Substantia nigra (tissue), 51 donors: ENCODE measurements at places on chromosomes 6 and 20.

DNA sequence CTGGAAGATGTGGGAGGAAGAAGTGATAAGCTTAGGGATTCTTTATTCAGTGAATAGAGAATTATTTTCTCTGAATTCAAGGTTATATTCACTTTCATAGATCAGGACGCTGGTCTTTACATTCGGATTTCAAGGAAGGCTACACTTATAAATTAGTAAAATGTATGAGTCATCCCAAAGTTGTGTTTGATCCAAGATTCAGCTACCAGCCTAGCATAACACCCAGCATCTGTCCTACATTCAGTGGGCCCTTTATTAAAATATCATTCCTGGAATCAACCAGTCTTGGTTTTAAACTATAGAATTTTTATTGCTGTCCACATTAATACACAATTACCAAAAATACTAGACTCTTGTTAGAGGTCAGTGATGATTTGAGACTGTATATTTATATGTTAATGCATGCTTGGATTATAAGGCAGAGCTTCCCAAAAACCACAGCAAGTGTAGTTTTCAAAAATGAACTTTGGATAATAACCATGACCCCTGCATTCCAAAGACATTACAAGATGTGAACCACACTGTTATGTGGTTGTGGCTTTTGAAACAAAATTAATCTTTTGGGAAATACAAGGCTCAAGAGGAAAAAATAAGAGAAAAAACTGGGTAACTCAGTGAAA, 210.7 kb upstream of the CNR1 start:
- DNase-seq = no peak

GRCh38 chr6:25002326-25003091, 66.7 kb upstream of the RIPOR2 start:
- no peak for DNase-seq

GRCh38 chr20:58945965-58946631, 35.0 kb upstream of the NELFCD start:
- no peak for DNase-seq

DNA sequence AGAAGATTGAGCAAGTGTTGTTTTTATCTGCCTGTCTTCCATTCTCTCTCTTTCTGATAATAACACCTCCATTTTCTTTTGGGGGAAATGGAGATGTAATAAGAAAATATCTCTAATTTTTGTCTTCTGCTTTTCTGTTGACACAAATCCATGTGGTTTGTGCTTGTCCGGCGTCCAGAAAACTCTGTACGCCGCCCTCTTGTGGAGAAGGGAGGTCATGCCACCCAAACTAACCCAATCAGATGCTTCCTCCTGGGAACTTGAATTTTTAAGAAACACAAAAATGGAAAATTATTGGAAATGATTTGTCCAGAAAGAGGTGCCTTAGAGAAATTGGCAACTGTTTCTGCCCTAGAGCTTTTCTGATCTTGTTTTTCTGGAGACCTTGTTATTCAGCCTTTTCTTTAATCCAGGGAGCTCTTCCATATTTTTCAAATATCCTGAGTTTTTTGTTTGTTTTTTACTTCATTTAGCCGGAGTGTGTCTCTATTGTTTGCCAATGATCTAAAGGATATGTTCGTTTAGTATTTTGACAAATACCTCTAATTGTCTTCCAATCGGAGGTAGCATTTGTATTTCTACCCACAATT, 17.8 kb upstream of the FNDC1 start:
- DNase-seq = no peak

DNA sequence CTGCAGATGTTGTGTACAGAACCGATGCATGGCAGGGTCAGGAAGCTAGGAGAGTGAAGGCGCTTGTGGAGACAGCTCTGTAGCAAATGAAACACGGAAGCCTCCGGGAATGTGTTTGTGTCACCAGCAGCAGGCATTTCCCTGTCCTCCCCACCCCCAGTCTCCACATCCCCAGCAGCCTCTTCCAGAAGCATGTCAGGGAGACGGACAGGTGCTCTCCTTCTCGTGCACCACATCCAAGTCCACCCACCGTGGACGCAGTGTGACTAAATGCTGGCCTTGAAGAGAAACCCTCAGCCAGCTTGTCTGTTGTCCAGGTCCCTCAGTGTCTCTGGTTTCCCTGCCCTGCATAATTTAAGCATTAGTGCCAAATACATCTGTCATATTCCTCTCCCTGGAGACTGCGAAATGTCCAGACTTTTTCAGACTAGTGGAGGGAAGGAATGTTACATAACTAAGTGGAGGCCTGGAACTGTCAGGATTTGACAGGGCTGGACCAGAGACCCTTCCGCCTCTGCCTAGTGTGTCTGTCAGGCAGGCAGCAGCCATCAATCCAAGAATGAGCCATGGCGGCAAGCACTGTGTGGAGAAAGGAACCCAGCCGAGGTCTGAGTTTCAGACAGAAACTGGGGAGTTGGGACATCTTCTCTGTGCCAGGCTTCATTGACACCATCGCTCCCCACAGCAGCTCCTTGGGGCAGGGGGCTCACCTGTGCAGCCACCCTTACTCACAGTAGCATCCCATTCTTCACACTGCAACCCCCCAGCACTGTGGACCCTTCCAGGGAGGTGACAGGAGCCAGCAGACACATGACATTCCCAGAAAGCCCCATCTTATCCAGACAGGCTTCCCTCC, 26.6 kb upstream of the PI16 start:
- no peak for DNase-seq

- peak; percentile 5 for DNase-seq
These were observed 584 bp downstream of the LYRM4 start for GRCh38 chr6:5260111-5260620.

- no peak for DNase-seq
These were observed 249.4 kb downstream of the ATXN1 start for GRCh38 chr6:16511723-16512489.

- no peak for DNase-seq
These were observed 4.7 kb upstream of the SEC63 start for GRCh38 chr6:107962723-107963122.

- no peak for DNase-seq
These were observed 1.1 kb upstream of the MYB start for GRCh38 chr6:135179920-135180541.

GRCh38 chr20:23680146-23680545, 8.7 kb downstream of the CST4 start:
- no peak for DNase-seq

DNA sequence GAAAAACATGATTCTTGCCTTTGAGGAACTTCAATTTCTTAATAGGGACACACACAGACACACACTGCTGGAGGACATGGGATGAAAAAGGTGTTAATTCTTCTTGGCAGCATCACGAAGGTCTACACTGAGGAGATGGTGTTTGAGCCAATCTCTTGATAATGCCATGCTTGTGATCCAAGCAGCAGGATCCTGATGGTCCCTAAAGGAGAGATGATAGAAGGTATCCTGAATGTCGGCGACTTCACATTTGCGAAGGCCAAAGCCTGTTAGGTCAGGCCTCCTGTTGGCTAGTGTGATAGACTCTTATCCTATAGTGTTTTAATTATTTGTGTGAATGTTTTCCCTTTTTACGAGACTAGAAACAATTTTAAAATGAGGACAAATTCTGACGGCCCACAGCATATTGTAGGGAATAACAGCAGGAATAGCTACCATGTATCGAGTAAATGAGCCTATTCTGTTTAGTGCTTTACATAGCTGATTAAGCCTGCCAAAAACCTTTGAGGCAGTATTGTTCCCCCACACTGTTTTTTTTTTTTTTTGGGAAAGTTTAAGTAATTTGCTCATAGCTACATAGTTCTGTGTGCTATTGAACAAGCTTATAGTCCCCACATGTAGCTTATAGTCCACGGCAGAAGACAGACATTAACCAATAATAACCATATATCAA, 15.3 kb upstream of the TFB1M start:
- DNase-seq = no peak

DNA sequence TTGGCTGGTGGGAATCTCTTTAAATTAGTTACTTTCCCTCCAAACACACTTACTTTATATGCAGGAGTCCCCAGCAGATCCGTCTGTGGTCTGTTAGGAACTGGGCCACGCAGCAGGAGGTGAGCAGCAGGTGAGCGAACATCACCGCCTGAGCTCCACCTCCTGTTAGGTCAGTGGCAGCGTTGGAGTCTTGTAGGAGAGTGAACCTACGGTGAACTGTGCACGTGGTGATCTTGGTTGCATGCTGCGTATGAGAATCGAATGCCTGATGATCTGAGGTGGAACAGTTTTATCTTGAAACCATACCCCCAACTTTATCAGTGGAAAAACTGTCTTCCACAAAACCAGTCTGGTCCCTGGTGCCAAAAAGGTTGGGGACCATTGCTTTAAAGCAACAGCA, 5.0 kb downstream of the SERPINB6 start:
- DNase-seq = no peak

- DNase-seq = no peak
These were observed 27.0 kb upstream of the ZBP1 start for GRCh38 chr20:57647006-57647932.

- DNase-seq = no peak
These were observed 23.1 kb downstream of the CMTR1 start for GRCh38 chr6:37456126-37456525.

GRCh38 chr6:45743028-45743615, 272.5 kb downstream of the CLIC5 start:
- DNase-seq = no peak

- DNase-seq = no peak
These were observed 154.8 kb downstream of the TFAP2B start for GRCh38 chr6:50973464-50973863.

- no peak for DNase-seq
These were observed 77.8 kb downstream of the TRAM2 start for GRCh38 chr6:52499026-52499425.

DNA sequence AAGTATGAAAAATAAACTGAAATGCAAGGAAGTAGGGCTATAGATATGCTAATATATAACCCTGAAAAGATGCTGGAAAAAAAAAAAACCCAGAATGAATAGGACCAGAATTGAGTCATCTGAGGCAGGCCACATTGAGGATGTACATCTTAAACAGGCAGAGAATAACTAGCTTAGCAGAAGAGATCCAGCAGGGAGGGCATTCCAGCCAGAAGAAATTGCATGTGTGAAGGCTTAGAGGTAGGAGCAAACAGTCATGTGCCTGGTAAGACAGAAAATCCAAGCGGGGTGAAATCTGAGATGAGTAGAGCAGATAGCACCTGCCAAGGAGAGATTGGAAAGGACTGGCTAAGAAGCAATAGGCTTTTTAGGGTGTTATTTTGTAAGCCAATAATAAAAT, 2.6 kb downstream of the COL19A1 start:
- DNase-seq = no peak

- no peak for DNase-seq
These were observed 47.9 kb upstream of the SCML4 start for GRCh38 chr6:107871976-107872375.

DNA sequence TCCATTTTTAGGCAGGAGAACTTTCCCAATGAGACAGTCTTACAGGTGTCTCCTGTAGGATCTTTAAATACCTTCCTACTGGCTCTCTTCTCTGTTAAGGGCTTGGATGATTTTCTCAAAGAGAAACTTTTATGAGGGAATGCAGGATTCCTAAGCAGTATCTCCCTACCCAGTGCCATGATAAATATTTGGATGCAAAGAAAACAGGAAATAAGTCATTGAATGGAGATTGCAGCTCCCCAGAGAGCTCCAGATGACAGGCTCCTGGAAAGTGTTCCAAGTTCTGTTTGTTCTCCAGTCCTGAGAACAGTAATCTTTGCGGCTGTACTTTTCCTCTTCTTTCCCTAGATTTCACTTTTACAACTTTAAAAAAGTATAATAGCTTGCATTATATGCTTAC, 2.4 kb upstream of the SCGN start:
- no peak for DNase-seq

GRCh38 chr6:56746767-56747504, 104.2 kb upstream of the DST start:
- DNase-seq = no peak

DNA sequence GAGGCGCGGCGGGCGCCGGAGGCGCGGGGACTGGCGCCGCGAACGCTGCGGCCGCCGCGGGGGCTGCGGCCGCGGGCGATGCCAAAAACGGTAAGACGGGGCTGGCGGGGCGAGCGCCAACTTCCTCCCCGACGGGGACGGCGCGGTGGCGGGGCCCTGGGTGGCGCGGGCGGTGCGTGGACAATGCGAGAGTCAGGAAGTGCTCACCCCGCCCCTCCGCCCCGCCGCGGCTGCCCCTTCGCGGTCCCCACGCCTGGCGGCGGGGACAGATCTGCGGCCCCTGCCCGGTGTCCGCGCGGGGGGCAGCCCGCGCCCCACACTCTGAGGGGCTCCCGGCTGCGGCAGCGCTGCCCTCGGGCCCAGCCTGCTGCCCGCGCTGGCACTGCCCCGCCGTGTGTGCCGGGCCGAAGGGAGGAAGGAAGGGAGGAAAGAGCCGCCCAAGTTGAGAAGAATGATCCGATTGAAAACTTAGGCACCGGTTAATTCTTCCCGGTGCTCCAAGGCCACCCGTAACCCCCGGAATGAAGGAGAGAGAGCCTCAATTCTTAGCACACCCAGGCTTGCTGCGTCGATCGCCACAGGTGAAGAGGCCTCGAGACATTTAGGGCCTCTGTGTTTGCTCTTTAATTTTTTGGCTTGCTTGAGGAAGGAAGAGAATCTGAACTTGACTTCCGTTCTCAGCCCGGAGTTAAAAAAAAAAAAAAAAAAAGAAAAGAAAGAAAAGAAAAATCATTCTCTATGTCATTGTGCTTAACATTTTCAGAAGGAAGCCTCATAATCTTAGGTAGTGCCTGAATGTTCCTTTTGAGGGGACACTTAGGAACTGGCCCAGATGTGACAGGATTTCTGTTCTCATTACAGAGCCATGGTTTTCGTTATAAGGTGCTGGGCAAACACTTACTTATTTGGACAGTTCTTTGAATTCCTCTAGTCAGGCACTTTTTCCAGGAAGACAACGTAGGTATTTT, 982 bp downstream of the HECA start:
- DNase-seq = peak; percentile 22

- DNase-seq = no peak
These were observed 1233.0 kb upstream of the EYS start for GRCh38 chr6:66940003-66940402.

DNA sequence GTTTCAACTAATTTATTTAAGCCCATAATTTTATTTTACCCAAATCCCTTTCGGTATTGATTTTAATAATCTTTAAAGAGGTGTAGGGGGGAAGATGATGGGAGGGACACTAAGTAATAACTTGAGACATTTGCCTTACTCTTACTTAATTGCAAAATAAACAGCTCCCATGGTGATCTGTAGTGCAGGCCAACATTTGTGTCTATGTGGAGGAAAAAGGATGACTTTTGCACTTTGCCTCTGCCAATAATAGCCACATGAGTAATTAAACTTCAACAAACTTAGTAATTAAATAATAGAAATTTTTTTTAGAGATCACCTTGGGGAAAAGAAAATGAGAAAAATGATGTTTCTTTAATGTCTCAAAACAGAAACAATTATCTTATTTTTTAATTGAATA, 29.9 kb upstream of the CD2AP start:
- DNase-seq = no peak

- DNase-seq = no peak
These were observed 94.5 kb downstream of the SSR1 start for GRCh38 chr6:7218406-7218988.

DNA sequence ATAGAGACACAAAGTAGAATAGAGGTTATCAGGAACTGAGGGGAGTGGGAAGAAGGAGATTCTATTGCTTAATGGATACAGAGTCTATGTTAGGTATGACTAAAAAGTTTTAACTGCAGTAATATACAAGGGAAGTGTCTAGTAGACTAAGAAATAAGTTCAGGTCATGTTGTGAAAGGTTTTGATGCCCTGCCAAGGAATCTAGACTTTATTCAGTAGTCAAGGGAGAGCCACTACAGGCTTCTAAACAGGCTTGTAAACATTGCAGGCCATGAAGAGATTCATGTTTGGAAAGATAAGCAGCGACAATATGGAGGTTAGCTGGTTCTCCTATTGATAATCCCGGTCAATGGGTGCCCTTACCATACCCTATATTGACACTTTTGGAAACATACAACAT, 352.8 kb upstream of the SOX4 start:
- DNase-seq = no peak
